ENCODE measurements at places on chromosomes 5 and 9.

GRCh38 chr9:108272349-108272899 is 583.4 kb downstream of the ACTL7B start:
- DNase-seq, result no peak

DNA sequence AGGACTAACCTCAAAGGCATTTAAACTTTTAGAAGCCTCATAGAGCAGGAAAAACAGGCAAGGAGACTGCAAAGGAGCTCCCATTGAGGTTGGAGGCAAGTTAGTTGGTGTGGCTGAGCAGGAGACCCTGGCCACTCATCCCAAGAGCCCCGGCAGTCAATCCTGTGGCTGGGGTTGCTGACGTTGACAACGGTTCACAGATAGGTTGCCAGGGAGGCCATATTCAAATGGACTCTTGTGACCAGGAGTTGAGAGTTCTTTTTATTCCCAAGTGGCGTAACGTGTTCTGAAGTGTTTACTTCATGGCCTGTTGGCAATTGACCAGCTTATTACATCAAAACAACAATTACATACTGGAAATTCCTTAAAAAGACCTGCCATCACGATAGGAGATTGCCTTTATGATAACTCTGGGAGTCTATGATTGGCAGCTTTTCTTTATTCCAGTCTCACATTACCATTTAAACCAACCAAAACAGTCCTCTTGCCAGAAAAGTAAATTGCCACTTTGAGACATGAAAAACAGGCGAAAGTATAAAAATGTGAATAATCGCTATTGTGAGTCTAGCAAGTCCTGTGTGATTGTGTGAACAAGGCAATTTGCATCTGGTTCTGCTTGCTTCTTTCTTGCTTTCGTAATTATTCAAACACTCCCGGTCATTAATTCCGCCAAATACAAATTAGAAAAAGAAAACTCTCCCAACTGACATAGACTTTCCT is 394.9 kb downstream of the MED10 start:
- no peak for DNase-seq

GRCh38 chr9:15403155-15403554 is 19.5 kb upstream of the SNAPC3 start:
- DNase-seq, result no peak

DNA sequence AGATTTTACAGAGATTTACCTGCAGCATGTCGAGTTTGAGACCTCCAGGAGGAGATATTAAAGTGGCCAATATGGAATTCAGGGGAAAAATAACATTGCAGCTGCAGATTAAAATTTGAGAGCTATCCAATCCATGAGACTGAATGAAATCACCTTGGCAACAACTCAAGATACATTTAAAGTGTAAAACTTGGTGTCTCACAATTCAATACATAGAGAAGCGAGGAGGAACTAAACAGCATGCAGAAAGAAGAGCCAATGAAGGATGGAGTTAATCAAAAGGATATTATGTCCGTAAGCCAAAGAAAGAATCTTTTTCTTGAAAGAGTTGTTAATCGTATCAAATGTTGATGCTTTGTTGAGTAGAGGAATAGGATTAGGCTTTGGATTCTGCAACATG is 455.1 kb downstream of the CDH18 start:
- no peak for DNase-seq

DNA sequence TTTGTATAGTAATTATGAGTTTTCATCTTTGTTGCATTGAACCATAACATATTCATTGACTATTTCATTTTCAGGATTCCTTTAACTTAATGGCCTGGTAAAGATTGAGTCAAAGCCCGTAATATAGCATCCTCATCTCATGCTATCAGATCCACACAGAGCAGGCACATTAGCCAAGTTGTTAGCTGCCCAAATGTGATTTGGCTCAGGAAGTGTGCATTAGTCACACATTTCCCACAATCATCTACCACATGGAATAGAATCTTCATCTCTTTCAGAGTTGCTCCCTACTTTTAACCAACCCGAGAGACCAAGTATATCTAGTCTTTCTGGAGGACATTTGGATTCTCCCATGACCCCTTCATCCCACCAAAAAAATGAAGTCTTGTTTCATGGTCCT is 481.0 kb upstream of the PTGER4 start:
- DNase-seq, result no peak

DNA sequence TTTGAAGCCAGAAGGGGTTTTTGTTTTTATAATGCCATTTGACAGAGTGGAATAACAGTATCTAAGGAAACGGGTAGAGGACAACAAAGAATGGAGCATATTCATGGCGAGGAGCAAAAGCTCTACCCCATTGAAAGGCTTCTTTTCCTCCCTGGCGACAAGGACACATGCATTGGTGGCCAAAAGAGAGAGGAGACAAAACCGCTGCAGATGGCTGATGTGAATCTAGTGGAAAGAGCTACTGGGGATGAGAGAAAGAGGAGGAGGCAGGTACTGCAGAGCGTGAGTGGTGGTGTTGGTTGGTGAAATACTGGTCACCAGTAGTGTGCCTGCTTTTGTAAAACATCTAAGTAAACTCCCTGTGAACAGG is 491 bp downstream of the APC start:
- no peak for DNase-seq

- no peak for DNase-seq
Measured at GRCh38 chr9:132708239-132708638, 38.0 kb downstream of the GTF3C4 start.

DNA sequence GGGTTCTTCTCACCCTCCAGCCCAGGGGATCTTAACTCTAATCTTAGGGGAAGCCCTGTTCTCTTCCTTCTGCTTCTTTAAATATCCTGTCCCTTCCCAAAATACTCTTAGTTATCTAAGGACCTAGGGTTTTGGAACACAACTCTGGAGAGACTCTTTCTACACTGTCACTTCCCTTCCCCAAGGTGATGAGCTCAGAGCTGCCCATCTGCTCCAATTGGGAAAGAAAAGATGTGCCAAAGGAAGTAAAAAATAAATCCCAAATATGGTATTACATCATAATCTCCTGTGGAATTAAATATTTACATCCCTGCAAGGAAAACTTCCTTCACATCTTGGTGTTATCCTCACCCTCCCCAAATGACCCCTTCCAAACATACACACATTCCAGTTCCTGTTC is 291.2 kb downstream of the EPB41L4A start:
- no peak for DNase-seq

- DNase-seq, result no peak
Measured at GRCh38 chr5:152403046-152403445, 2.0 kb downstream of the NMUR2 start.

- no peak for DNase-seq
Measured at GRCh38 chr5:73812457-73812856, 186.5 kb downstream of the ARHGEF28 start.

- no peak for DNase-seq
Measured at GRCh38 chr5:135843571-135844337, 9.3 kb downstream of the SLC25A48 start.

DNA sequence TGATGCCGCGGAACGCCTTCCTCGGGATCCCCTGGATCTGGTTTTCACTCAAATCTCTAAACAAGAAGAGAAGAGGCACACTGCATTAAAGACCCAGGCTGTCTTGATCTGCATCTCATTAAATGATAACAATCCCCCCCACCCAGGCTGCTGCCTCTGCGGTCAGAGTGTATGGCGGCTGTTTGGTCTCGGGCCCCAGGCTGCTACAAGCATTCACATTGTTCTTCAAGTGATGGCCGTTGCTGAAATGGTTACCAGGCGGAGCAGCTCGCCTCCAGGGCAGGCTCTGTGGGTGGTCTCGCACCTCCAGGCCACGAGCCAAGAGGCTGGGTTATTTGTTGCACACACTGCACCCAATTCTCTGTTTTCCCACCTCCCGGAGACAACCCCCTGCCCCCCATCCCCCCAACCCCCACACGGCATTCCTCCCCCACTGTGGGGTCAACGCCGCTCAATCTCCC is 304.1 kb upstream of the PANK3 start:
- DNase-seq, result no peak

DNA sequence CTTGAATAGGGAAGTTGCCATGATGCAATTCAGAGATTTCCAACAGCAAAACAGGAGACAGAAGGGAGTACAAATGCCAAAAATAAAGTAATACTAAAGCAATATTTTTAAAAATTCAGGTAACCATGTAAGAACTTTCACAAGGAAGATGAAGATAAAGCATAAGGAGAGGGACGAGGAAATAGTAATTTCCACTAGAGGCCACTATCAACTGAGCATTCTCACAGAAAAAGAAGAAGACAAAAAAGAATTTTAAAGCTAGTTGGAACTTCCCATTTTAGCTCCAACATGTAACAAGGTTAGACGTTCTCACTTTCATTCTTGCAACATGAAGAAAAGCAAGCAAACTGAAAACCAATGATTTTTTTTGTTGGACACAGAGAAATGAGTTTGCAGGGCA is 779.9 kb upstream of the CDH6 start:
- no peak for DNase-seq

GRCh38 chr5:154608531-154609011 is 130.5 kb upstream of the HAND1 start:
- DNase-seq, result no peak
